Activated effector memory CD4-positive, alpha-beta T cell treated with Interleukin-2 at 50 U/mL for 16 hours (primary cell): ENCODE measurements at places on chromosomes 6 and 20.

DNA sequence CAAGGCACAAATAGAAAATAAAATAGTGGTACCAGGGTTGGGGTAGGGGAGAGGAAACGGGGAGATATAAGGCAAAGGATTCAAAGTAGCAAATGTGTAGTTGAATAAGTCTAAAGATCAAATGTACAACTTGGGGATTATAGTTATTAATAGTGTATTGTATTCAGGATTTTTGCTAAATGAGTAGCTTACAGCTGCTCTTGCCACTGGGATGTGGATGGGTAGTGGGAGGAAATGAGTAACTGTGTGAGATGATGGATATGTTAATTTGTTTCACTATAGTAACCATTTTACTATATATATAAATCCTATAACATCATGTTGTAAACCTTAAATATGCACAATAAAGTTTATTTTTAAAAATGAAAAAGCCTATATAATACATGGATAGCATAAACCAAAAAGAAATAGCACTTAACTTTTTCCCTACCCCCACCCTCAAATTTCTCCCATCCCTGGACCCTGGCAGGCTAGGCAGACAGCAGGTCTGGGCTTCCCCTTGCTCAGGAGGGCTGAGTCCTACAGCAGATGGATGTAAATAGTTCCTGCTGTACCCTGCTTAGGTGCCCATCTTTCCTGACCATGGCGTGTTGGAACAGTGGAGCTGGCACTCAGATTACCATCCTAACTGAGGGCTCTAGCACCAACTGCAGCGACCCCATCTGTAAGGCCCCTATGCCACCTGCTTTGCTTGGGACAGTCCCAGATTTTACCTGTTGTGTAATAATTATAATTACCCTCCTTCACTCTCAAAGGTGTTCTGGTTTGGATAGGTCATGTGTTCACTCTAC is 28.6 kb upstream of the PBOV1 start:
- DNase-seq, result no peak

DNA sequence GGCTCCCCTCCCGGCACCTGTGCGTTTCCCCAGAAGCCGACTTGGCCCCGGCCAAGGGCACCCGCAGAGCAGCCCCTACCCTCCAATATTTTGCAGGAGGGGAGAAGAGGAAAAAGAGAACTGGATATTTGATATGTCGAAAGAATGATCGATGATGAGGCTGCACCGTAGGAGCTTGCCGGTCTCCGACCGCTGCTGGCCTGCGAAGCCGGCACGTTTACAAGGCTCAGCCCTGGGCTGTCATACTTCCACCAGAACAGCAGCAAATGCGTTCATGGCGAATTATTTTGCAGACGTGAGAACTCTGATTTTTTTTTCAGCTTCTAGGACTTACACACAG is 296.7 kb downstream of the TFAP2C start:
- DNase-seq, result no peak

- no peak for DNase-seq
Observed at GRCh38 chr20:33217052-33217451, at the start of gene BPIFA3. TSS of gene BPIFA3 (plus strand) at chr20:33217352. CDS start at chr20:33217537, 185 bp downstream.

- DNase-seq, result no peak
Observed at GRCh38 chr6:120348926-120349325, 985.4 kb downstream of the TBC1D32 start.

DNA sequence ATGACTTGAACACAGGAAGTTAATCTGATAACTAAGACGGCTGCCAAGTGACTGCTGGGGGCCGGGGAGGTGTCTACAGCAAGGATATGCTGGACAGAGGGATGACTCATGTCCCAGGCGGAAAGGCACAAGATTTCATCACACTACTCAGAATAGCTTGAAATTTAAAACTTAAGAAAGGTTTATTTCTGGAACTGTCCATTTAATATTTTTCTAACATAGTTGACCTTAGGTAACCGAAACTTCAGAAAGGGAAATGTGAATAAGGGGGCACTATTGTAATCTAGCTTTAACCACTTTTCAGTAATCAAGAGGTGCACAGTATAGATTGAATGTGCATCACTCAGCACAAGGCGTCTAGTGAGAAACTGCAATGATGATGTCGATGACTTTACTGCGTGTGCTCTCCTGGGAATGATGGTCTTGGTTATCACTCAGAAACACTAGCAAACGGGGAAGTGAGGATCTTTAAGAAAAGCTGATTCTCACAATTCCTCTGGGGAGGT is 171.5 kb downstream of the QKI start:
- no peak for DNase-seq

DNA sequence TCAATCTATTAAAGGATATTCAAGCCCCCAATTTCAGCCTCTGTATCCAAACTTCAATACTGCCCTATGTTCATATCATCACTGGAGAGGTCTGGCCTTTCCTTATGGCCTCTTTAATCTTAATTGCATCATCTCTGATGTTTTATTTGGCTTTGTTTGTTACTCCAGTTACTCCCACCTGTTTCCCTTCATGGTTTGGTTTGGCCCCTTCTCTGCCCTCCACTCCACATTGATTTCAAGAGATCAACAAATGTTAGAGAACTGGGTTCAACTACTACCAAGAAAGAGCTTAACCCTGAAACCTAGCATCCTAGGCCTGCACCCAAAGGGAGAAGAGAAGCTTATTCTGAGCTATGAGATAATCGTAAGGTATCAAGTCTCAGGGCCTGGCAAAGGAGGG is 221.6 kb downstream of the LAMA2 start:
- no peak for DNase-seq

DNA sequence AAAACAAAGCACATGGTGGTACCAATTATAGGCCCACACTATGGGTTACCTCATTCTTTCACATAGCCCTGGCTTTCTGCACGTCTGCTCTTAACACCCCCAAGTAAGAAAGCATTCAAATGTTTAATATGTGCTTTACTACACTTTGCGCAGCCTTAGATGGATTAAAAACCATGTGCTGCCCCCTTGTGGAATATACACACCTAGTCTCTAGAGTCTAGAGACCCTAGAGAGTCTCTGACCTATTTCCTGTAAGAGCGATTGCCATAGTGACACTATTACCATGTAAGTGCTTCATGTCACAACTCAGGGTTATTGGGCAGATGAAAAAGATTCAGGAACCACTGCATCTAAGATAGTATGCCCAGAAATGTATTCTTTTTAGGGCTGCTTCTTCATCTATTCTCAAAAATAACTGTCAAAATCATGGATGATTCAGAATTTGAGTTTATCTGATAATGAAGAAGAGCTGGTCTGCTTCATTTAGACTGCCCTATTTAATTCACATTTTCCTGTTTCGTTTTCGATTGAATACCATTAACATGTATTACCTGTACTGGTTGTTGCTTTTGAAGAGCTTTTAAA is 186.3 kb downstream of the ADGB start:
- DNase-seq, result no peak

GRCh38 chr6:62716719-62717118 is 430.7 kb upstream of the KHDRBS2 start:
- no peak for DNase-seq

DNA sequence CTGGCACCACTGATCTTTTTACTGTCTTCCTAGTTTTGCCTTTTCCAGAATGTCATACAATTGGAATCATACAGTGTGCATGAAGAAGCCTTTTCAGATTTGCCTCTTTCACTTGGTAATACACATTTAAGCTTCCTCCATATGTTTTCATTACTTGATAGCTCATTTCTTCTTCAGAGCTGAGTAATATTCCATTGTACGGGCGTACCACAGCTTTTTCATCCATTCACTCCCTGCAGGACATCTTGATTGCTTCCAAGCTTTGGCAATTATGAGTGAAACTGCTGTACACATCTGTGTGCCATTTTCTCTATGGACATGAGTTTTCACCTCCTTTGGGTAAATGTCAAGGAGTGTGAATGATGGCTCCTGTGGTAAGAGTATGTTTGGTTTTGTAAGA is 46.2 kb upstream of the LY86 start:
- no peak for DNase-seq

- no peak for DNase-seq
Observed at GRCh38 chr20:63825331-63826118, 5.5 kb downstream of the ZBTB46 start.

- no peak for DNase-seq
Observed at GRCh38 chr20:45452772-45453691, 16.5 kb upstream of the WFDC2 start.

DNA sequence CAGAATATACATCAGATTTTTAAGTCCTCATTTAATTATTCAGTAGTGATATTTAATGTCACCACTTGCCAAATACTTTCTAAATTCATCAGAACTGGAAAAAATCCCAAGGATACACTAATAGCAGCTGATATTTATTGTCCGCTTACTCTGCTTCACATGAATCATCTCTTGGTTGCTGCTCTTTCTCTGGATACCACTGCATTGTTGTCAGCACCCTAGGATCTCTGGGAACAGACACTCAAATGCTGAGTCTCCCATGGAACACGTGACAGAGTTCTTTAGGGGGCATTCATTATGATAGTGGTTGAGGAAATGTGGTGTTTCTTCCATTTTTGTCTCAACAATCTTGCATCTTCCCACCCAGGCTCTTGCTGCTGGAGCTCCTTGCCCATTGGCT is 318.0 kb downstream of the RFPL4B start:
- no peak for DNase-seq

GRCh38 chr6:160462551-160463109 is 114.5 kb downstream of the SLC22A3 start:
- DNase-seq, result peak; percentile 26

DNA sequence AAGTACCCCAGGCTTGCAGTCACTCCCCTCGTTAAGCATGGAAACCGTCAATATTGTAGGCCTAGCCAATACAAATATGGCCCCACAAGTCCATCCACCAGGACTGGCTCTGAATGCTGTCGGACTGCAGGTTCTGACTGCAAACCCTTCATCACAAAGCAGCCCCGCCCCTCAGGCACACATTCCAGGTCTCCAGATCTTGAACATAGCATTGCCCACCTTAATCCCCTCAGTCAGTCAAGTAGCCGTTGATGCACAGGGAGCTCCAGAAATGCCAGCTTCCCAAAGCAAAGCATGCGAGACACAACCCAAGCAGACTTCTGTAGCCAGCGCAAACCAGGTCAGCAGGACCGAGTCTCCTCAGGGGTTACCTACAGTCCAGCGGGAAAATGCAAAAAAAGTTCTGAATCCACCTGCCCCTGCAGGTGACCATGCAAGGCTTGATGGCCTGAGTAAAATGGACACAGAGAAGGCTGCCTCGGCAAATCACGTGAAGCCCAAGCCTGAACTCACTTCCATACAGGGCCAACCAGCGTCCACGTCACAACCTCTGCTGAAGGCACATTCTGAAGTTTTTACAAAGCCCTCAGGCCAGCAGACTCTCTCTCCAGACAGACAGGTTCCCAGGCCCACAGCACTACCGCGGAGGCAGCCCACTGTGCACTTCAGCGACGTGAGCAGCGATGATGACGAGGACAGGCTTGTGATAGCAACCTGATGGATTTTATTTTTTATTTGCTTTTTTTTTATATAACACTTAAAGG is 126.2 kb upstream of the EDN1 start:
- no peak for DNase-seq

- no peak for DNase-seq
Observed at GRCh38 chr6:29419516-29419915, 4.8 kb downstream of the OR12D1 start.

GRCh38 chr6:45742591-45742990 is 273.1 kb downstream of the CLIC5 start:
- no peak for DNase-seq

- no peak for DNase-seq
Observed at GRCh38 chr6:127391094-127391953, 47.9 kb upstream of the ECHDC1 start.

DNA sequence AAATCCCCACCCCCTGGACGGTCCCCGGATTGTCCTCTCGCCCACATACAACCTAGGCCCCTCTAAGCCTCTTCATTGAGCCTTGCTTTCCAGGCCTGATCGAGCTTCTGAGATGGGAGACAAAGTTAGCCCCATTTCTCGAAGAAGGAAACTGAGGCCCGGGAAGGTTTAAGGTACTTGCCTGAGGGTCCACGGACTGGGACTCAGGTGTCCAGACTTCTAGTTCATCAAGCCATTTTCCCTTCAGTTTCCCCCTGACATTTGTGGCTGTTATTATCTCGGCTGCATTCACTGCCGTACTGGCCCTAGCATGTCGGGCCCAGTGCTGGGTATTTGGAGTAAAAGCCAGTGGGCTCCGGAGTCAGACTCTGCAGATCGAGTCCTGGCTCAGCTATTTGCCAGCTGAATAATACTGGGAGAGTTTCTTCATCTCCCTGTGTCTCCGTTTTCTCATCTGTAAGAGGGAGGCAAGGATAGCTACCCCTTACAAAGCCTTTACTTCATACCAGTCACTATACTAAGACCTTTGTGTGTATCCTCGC is 633 bp downstream of the RPRD1B start:
- no peak for DNase-seq

DNA sequence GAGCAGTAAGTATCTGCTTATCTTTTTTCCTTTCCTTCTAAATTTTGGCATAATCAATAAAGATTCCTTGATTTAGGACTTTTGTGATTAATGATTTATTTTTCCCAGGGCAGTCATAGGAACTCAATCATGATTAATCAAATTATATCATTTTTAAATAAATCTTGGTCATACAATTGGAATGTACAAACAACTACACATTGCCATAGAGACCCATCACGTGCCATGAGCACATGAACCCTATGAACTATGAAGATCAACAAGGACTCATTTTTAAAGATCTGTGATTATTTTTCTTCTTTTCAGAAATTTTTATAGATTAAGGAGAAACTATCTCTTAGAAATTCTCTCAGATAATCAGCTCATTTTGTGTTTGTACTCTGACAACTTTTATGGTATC is 622.4 kb downstream of the BCKDHB start:
- DNase-seq, result no peak

GRCh38 chr6:36593569-36594028 is 563 bp upstream of the SRSF3 start:
- DNase-seq, result no peak

- no peak for DNase-seq
Observed at GRCh38 chr6:155248008-155249001, 15.5 kb upstream of the CLDN20 start.
